ENCODE measurements at places on chromosomes 2 and 18.

DNA sequence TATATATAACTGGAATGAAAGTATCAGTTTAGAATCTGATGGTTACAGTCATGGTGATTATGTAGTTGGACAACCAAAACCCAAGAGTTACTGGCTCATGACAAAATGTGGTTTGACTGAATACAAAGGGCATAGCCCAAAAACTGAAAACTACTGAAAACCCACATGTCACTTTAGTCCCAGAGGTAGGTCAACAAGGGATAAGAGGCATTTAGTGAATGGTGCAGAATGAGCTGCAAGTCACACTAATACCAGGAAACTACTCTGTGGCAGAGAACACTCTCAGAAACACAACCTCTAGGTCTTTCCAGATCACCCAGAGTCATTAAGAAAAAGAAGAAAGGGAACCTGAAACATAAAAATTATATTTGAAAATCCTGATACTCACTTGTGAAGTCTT, 154.5 kb downstream of the AGPS start:
- no peak for DNase-seq

DNA sequence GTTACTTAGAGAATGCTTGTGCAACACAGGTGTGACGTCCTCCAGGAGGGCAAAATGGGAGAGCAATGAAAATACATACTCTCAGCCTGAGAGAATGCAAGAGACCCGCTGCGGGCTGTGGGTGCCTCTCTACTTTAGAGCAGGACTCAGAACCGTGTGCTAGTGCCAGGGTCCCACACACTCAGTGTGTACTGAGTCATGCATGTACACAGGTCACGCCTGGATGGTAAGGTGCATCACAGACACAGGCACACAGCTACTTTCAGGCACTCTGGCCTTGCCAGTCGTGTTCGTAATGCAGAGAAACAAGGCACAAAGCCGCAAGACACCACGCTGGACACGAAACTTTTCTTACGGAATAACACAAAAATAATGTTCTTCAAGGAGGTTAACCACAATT, 125.3 kb downstream of the ZNF516 start:
- no peak for DNase-seq

DNA sequence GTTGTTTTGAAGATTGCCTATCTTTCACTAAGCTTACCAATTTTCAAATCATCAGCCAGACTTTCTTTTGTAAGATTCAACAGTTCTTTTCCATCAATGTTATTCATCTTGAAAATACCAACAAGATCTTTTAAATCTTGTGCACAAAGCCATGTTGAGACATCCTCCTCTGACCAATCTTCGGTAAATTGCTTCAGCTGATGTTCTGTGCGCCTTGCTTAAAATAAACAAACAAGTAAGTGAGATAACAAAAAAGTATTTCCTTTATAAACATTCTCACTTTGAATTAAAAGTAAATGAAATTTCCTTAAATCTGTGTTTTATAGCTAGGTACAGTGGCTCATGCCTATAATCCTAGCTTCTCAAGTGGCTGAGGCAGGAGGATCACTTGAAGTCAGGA, 30.3 kb downstream of the WDSUB1 start:
- DNase-seq, result no peak

DNA sequence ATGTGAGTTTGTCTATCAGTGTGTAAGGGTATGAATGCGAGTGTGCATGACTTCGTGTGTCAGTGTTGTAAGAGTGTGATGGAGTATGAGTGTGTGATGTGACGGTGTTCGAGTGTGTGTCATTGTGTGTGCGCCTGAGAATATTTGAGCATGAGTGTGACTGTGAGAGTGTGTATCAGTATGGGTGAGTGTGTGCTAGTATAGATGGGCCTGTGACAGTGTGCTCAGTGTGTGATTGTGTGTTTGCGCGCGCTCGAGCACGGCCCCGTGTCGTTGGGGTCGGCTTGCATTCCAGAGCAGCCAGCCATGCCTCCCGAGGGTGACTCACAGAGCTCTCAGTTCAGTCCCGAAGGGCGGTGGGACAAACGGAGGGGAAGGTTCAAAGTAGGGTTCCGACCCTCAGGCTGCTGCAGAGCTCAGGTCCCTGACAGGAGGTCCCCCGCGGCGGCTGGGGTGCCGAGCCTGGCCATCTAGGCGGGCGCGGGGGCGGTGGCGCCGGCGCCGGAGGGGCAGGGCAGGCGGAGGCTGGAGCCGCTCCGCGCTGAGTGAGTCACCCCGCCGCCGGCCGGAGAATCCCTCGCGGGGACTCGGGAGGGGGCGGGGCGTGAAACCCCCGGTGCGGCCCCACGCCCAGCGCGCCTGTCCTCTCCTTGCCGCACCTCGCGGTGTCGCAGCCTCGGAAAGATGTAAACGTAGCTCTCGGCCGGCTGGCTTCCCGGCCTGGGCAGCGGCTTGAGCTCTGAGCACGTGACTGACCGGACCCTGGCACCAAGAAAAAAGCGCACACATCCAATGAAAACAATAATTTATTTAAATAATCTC, 3.8 kb downstream of the DLX2 start:
- peak; percentile 83 for DNase-seq

GRCh38 chr2:137769406-137769805, 194.9 kb upstream of the HNMT start:
- DNase-seq, result no peak

DNA sequence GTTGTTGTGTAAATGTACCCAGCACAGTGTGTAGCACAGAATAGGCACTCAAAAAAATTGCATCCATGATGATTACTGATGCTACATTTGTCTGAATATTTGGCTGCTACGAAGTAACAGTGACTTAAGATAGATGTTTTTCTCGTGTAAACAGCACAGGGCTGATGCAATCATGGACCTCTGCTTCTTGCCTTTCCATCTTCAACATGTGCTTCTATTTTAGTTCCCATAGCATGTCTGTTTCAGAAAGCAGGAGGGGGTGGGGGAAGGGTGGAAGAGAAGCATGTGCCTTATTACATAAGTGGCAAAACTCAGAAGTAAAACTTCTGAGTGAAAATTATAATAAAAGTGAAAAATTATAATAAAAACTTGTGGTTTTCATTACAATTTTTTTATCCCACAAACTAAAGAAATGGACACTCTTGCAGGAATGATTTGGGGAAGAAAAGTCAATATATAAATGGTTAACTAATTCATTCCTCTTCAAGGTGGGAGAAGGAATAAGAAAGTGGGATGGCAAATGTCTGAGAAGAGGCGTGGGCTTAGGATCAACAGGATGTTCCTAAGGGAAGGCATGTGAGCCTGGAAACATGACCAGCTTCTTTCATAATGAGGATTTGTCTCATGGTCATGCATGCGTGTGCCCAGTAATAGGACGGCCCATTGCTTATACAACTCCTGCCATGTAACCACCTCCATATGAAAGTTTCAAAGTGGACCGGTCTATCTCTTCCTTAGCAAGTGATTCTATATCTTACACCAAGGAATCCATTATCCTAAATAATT, 27.2 kb downstream of the CCBE1 start:
- DNase-seq, result no peak

- no peak for DNase-seq
Measured at GRCh38 chr2:236934166-236934565, 151.5 kb upstream of the COPS8 start.

DNA sequence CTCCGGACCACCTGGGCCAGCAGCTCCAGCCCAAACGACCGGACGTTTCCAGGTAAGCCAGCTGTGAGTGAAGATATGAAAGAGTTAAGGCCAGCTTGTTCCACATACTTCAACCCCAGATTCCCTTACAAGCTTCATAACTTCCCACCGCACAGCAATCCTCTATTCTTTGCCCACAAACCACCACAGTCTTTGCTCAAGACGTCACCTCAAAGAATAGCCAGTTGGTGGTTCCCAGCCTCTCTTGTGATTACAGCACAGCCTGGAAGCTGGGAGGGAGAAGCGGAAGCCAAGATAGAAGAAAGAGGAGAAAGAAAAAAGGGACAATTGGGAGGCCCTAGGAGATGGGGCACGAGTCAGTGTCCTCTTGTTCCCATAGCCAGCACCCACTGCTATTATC, 70.6 kb downstream of the NRP2 start:
- no peak for DNase-seq

DNA sequence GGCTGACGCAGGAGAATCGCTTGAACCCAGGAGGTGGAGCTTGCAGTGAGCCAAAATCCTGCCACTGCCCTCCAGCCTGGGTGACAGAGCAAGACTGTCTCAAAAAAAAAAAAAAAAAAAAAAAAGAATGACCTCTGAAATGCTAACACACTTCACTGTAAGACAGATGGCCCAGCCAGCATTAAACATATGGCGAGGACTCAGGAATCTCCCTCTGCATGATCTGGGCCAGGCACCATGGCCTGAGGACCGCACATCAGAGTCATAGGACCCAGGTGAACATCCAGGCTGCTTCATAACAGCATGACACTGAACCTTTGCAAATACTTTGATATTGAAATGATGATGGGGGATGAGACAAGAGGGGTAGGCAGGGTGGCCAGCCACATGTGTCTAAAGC, 56.1 kb upstream of the DNMT3A start:
- peak; percentile 6 for DNase-seq

DNA sequence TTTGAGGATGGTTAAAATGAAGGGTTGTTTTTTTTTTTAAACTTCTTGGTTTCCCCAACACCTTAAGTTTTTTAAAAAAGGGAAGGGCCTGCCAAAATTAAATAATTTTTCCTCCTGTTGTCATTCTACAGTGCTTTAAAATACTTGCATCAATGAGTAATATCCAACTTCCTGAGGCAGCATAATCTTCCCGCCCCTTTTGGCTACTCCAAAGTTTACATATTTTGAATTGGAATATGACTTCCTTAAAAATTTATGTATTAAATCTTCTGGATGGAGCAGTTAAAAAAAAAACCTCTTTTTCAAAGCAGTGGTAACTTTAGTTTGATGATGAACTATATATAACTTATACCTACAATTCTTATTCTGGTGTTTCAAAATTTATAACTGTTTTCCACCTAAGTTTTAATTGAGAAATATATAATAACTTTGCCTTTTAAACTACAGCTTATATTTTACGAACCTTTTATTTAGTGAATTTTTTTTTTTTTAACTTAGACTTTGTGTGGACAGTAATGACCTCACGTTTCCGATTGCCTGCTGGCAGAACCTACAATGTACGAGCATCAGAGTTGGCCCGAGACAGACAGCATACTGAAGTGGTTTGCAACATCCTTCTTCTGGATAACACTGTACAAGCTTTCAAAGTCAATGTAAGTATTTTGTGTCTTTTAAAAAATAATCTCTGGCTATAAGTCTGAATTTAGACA, 49.8 kb downstream of the PTPN4 start:
- no peak for DNase-seq

- DNase-seq, result no peak
Measured at GRCh38 chr2:60351802-60352201, 201.7 kb downstream of the BCL11A start.

DNA sequence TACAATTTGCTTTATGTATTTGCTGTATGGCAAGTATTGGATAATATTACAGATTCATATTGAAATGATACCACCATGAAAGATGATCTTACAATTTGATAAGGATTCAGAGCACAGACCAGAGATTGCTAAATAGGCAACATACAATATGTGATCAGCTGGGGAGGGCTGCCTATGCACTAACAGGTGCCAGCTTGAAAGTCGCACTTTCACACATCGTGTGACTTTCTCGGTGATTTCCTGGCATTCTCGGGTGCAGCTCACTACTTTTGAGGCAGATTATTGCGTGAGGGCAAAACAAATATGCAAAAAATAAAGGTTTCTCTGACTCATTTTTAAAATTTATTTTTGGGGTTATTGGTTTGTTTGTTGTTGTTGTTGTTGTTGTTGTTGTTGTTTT, 36.0 kb downstream of the RBMS1 start:
- DNase-seq, result no peak

DNA sequence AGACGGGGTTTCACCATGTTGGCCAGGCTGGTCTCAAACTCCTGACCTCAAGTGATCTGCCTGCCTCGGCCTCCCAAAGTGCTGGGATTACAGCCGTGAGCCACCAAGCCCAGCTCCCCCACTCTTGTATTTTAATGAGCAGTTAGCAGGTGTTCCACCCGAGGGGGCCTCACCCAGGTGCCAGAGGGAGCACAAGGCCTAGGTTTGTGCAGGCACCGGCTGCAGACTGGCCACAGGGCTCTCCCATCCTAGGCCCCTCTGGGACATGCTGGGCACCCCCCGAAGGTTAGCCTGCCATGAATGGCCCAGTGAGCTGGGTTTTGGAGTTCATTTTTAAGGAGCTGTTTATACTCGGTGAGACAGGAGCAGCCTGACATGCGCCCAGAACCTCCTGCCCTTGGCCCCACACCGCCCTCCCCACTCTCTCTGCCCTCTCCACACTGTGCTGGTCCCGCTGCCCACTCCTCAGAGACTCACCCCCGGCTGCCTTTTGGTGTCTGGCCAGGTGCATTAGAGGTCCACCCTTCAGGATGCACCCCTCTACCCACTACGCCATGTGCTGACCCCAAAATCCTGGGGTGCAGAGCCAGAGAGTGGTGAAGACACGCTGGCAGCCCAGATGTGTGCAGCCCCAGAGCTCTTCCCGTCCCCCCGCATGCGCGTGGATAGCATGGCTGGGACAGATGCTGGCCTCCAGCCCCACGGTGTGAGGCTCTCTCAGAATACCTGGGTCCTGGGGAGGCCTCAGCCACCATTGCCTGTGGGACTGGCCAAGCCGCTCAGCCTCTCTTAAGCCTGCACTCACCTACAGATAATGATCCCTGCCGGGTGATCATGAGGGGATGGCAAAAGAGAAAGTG, 11.2 kb upstream of the KLF11 start:
- no peak for DNase-seq

- no peak for DNase-seq
Measured at GRCh38 chr2:207282916-207283315, 117.2 kb upstream of the KLF7 start.

- DNase-seq, result no peak
Measured at GRCh38 chr2:31108561-31109286, 29.5 kb downstream of the GALNT14 start.

DNA sequence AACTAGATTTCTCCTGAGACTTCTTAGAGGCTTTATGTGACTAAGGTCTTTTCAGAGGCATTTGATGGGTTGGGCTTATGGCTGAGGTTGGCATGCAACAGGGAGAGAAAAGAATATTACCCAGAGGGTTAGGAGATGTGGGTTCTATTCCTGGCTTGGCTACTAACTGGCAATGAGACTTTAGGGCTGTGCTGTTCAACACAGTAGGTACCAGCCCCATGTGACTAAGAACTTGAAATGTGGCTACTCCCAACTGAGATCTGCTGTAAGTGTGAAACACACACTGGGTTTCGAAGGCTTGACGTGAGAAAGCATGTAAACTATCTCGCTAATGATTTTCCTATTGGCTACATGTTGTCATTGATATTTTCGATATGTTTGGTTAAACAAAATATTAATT, 324.9 kb upstream of the SLC14A2 start:
- DNase-seq, result no peak

DNA sequence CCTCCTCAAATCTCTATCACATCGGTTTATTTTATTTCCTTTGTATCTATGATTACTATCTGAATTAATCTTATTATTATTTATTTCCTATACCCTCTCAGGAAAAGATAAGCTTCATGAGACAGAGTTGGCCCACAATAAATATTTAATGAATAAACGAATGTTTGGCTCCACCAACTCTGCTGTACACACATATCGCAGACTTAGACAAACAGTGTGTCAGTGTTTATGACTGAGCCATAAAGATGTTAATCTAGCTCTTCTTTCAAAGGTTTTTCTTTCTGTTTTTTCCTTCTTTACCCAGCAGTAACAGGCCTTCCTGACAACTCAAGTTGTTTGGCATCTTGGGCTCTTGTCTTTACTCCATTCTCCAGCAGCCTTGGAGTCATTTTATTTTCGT, 329.5 kb downstream of the CDH2 start:
- peak; percentile 13 for DNase-seq

Data from kidney (tissue), 22 donors.